Left lung (tissue), 14 donors: ENCODE measurements at places on chromosomes 2 and 18.

DNA sequence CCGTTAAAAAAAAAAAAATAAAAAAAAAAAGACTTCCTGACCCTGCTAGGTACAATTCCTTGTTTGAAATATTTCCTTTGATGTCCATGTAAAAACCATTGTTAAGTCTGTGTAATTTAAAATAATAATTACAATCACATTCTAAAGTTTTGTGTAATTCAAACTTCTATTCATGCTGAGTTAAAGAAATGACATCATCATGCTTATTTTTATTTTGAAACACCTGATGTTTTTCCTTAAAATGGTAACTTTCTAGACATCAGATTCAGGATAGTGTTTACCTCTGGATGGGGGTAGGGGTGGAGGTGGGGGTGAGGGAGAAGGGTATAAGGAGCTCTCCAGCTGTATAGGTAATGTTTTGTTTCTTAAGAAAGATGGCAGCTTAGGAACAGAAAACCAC, 92.8 kb downstream of the ADCYAP1 start:
- H3K27ac ChIP-seq: no peak overlapping the region
- H3K36me3 ChIP-seq: no peaks in the 10 kb centered on the region
- H3K27me3 ChIP-seq: no peaks in the 10 kb centered on the region

GRCh38 chr18:36843784-36844183, 14.9 kb downstream of the KIAA1328 start:
- no peaks in the 10 kb centered on the region for H3K4me1 ChIP-seq
- no peak for DNase-seq
- no peak overlapping the region for H3K4me3 ChIP-seq
- no peaks in the 10 kb centered on the region for H3K27me3 ChIP-seq
- H3K27ac ChIP-seq: no peak overlapping the region

DNA sequence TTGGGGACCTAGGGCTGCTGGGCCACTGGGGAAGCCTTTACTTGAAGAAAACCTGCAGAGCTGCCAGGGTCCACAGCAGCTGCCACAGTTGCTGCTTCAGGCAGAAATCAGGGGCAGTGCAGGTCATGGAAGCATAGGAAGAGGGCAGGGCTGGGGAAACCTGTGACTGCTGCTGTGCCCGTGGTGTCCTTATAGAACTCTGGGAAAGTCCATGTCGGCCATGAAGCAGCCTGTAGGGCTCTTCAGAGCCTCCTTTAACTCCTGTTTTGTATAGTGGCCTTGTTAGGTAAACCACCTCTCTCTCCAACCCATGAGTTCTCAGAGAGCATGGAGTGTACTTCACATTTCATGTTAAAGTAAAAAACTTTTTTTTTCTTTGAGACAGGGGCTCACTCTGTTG, 62.1 kb downstream of the SMAD4 start:
- DNase-seq: peak; percentile 36
- no peak overlapping the region for H3K4me3 ChIP-seq
- no peaks in the 10 kb centered on the region for H3K4me1 ChIP-seq

- H3K27me3 ChIP-seq: peaks cover 18% of the 10 kb centered on the region
- no peaks in the 10 kb centered on the region for H3K36me3 ChIP-seq
- no peaks in the 10 kb centered on the region for H3K4me1 ChIP-seq
- no peak overlapping the region for H3K27ac ChIP-seq
These were observed 246.6 kb downstream of the EIPR1 start for GRCh38 chr2:3130889-3131635.

DNA sequence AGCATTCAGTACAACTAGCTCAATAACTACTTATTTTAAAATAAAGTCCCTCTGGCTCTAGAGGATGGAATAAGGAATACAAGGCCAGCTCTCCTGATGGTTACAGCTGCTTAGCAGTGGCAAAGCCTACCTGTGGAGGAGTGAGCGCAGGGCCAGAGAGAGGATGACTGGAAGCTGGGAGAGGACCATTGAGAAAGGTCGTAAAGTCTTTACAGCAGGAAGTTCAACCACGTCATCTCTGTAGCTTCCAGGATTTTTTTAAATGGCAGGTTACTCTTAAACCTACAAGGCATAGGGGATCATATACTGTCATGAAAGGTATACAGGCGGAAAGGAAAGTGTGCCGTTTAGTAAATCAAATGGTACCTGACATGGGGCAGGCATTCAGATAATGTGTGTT, 26.3 kb downstream of the ANXA4 start:
- H3K4me3 ChIP-seq: no peak overlapping the region
- DNase-seq: no peak
- no peaks in the 10 kb centered on the region for H3K36me3 ChIP-seq

- H3K4me1 ChIP-seq: no peaks in the 10 kb centered on the region
- H3K27ac ChIP-seq: no peak overlapping the region
- no peaks in the 10 kb centered on the region for H3K27me3 ChIP-seq
- H3K36me3 ChIP-seq: no peaks in the 10 kb centered on the region
These were observed 402.6 kb upstream of the ZEB2 start for GRCh38 chr2:144922519-144922918.

DNA sequence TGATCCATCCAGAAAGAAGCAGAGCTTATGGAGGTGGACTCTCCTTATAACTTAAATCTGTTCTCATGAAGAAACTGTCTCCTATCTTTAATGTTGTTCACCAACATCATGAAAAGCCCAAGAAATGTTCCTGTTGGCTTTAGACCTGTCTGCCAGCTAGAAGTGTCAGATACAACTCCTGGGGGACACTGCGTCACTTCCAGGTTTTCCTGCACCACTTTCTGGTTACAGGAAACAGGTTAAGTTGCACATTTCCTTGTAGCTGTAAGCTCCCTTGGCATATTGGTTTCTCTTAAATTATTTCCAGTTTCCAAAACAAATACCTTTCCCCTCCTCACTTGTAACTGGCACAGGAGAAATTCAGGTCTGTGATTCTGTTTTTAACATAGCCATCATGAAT, 2.9 kb downstream of the CEP68 start:
- DNase-seq: no peak
- H3K4me1 ChIP-seq: peaks cover 16% of the 10 kb centered on the region
- no peak overlapping the region for H3K4me3 ChIP-seq
- no peak overlapping the region for H3K27ac ChIP-seq
- no peaks in the 10 kb centered on the region for H3K36me3 ChIP-seq
- H3K27me3 ChIP-seq: no peaks in the 10 kb centered on the region

GRCh38 chr2:127873707-127874303, 12.0 kb downstream of the AMMECR1L start:
- peaks cover 2% of the 10 kb centered on the region for H3K4me1 ChIP-seq
- H3K36me3 ChIP-seq: peaks cover 56% of the 10 kb centered on the region
- H3K4me3 ChIP-seq: no peak overlapping the region
- no peaks in the 10 kb centered on the region for H3K27me3 ChIP-seq

DNA sequence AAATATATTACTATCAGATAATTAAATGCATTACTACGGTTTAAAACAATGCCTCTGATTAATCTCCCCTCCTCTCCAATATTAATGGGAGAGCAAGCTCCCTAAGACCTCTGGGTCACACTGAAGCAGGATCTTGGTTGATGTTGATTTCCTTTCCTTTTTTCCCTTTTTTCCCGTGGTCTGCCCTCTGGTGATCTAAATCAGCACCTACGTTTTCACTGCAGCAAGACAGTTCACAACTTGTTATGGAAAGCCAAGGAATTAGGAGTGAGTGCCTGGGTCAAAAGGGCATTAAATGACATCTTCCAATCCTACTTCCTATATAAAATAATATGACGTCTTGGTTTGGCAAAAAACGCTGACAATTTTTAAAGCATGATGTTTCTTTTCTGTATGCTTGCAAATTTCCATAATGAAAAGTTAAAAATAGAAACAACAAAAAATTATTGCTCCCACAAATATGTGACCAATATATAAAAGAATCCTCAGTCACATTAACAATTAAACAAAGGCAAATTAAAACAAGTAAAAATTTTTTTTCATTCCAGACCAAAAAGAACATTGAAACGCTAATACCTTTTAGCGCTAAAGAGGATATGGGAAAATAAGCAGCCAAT, 7.9 kb upstream of the CFAP36 start:
- no peak for DNase-seq
- no peak overlapping the region for H3K27ac ChIP-seq
- H3K4me1 ChIP-seq: no peaks in the 10 kb centered on the region

DNA sequence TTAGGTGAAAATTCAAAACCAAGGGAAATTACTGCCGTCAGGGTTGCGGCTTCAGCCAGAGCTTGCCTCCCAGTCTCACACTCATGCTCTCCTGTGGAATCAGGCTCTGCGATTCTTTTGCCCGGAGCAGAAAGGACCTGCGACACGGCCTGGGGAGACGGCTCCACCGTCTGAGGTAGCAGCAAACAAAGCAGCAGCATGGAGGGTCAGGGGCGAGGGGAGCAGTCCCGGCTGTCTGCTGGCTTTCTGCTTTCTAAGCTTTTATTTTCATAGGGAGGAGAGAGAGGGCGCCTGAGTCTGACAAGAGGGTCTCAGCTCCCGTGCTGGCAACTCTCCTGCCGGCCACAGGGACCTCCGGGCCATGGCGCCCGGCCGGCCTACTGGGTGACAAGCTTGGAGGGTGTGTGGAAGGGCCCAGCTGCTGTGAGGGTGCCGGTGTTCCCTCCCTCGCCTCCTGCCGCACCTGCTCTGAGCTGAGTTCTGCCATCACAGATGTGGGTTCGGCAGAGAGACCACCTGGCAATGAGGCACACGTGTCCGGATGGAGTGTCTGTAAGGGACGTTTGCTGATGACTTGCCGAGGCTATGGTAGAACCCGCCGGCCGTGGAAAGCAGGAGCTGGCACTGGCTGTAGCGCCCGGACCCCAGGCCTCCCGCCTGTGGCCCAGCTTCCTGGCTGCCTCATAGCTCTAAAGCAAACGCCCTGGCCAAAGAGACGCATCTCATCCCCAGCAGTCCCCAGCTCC, 66.2 kb upstream of the CTDP1 start:
- no peaks in the 10 kb centered on the region for H3K27me3 ChIP-seq
- H3K27ac ChIP-seq: no peak overlapping the region
- no peaks in the 10 kb centered on the region for H3K4me1 ChIP-seq
- no peak overlapping the region for H3K4me3 ChIP-seq
- no peaks in the 10 kb centered on the region for H3K36me3 ChIP-seq

DNA sequence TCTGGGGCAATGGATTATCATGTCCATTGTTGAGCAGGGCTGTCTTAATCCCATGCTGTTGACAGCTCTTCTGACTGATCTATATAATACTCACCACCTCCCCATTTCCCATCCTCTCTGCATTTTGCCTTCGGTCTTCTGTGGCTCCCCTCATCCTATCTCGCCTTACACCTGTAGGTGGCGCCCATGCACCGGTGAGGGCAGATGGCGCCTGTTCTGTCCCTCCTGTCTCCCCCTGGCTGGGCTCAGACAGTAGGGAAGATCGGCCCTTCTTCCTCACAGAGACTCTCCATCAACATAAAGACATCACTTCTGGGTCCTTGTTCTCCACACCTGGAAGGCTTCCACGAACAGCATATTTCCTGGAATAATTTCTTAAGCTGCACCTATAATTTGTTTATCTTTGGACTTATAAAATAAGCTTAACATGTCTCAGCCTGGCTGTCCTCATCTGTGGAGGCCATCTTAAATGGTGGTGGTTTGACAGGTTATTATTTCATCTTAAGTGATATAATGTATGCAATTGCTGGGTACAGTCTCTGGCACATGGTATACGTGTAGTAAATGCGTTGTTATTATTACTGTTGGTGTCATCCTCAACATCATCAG, 10.9 kb upstream of the CDH20 start:
- no peak overlapping the region for H3K4me3 ChIP-seq
- no peaks in the 10 kb centered on the region for H3K36me3 ChIP-seq
- no peak overlapping the region for H3K27ac ChIP-seq
- no peak for DNase-seq
- no peaks in the 10 kb centered on the region for H3K4me1 ChIP-seq
- no peaks in the 10 kb centered on the region for H3K27me3 ChIP-seq

- H3K4me3 ChIP-seq: no peak overlapping the region
- H3K27me3 ChIP-seq: no peaks in the 10 kb centered on the region
- no peak for DNase-seq
These were observed 131.0 kb upstream of the SRD5A2 start for GRCh38 chr2:31711737-31712136.

GRCh38 chr18:55179835-55180234, 220.6 kb upstream of the CCDC68 start:
- no peaks in the 10 kb centered on the region for H3K36me3 ChIP-seq
- no peak overlapping the region for H3K27ac ChIP-seq
- H3K4me1 ChIP-seq: no peaks in the 10 kb centered on the region

DNA sequence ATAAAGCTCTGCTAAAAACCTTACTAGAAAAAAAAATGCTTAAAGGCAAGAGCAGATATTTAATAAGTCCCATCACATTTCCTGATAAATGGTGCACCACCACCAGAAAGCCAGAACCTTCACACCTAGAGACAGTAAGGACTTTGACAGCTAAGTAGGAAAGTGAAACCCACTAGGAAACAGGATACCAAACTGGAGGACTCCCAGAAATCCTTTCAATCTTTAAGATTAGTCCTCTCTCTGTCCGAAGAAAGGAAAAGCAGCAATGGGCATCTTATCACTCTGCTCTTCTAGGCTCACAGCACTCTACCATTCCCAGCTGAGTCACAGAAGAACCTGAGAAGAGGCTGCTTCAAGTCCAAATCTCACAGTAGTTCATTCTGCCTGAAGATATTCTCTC, 3.7 kb downstream of the DYM start:
- no peak overlapping the region for H3K4me3 ChIP-seq
- H3K27me3 ChIP-seq: no peaks in the 10 kb centered on the region

DNA sequence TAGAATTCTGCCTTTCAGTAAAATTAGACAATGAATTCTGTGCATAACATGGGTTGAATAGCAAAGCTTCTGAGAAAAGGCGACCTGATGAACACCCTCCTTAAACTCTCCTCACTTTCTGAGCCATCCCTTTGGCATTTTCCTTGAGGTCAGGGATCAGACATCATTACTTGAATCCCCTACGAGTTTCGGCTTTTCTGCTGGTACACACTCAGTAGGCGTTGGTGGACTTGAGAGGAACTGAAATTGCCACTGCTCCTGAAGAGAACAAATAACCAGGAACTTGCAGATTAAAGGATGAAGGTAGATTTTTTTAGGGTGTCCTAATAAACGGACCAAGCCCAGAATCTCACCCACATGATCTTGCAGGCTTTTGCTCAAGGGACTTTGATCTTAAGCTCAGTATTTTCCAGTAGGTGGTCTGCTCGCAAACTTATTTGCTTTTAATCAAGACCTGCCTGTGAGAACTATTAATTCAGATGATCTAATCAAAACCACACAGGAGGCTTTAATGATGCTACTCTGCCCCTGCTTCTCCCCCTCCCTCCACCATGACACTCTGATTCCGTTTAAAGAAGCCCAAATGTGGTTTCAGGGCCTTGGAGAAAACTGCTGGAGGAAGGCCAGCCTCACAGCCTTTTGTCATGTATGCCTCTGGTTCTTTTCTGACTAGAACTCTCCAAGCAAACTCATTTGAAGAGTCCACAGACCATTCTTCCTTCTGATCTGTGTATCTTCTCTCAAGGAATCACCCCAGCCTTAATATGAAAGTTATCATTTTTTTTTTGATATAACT, 124.9 kb downstream of the PRKCE start:
- no peak for DNase-seq
- no peaks in the 10 kb centered on the region for H3K27me3 ChIP-seq
- H3K4me3 ChIP-seq: no peak overlapping the region
- peaks cover 40% of the 10 kb centered on the region for H3K4me1 ChIP-seq
- H3K27ac ChIP-seq: no peak overlapping the region
